ENCODE measurements at places on chromosomes 3 and 15.

DNA sequence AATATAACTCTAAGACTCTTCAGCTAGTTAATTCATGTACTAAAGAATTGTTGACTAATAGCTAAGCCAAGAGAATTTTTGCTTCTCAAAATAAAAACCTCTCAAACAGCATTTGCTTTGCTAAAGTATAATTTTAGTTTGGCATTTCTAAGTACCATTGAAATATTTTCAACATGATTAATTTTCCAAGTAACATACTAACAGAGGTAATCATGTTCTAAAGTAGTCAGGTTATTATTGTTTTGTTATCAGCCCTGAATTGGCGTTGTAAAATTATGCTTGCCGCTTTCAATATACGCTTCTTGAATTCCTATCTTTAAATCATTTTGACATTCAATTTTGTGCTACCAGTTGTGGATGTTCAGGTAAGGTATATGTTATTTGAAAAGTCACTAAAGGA, 134.3 kb downstream of the CNTN6 start:
- no peak for DNase-seq

DNA sequence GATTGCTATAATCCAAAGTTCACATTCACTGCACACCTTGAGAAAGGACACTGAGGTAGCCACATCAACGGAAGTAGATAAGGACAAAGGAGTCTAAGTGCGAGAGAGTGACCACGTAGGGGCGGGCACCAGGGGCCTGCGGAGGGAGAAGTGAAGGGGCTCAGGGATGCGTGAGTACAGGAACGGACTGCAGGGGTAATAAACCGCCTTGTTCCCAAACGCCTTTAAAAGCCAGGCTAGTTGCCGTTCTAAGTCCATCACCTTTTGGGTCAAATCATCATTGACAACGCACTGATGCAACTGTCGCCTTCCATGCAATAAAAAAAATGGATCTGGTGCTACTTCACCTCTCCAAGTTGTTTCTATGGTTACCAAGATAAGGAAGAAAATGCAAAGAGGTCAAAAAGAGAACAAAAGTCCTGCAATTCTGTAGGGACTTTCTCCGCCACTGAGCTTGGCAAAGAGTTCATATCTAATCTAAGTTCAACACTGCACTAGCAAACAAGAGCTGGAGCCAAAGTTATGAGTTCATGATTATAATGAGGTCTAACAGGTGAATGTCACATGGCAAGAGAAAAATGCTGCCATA, 32.6 kb upstream of the ATP11B start:
- DNase-seq = peak; percentile 23

- peak; percentile 63 for DNase-seq
Measured at GRCh38 chr3:52714335-52715302, 8.7 kb downstream of the SPCS1 start.

- peak; percentile 62 for DNase-seq
Measured at GRCh38 chr15:31235311-31236183, 91.1 kb upstream of the KLF13 start.

GRCh38 chr15:63244976-63245645, 32.3 kb upstream of the APH1B start:
- no peak for DNase-seq

Data from transverse colon (tissue), 4 donors.